NCI-H774 (cell line): ENCODE measurements at places on chromosomes 3 and 15.

DNA sequence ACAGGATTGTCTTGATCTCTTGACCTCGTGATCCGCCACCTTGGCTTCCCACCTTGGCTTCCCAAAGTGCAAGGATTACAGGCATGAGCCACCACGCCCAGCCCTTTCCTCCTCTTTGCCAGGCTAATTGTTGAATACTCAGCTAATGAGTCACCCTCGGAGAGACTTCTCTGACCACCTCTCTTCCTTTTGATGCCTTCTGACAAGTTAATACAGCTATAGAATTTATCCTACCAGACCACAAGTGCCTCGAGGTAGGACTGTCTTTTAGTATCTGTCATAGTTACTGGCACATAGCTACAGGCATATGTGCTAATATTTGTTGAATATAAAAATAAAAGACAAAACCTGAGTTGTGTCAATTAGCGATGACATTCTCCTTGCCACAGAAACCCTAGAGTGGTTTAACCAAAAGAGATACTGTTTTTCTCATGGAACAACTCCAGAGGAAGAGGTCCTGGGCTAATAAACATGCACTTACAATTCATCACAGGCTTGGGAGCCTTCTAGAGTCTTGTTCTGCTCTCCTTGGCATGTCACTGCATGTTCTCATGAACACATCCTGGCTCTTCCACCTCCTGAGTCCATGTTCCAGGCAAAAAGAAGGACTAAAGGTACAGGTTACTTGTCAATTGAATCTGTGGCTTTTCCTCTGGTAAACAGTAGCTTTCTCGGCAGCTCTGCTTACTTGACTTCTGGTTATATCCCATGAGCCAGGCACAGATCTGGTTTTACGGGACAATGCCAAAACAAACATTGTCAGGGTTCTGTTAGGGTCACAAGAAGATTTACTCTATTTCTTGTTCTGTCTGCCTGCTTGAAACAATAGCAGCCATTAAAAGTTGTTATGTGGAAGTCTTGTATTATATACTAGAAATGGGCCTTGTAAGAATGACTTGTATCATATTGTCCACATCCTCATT is 332.3 kb downstream of the THSD4 start:
- no peak for DNase-seq

- DNase-seq: no peak
These were observed 21.0 kb downstream of the SEMA5B start for GRCh38 chr3:123006609-123007008.

- DNase-seq: no peak
These were observed 13.3 kb upstream of the GREM1 start for GRCh38 chr15:32704395-32704981.

GRCh38 chr15:80456517-80457492 is 52.6 kb downstream of the ARNT2 start:
- no peak for DNase-seq

DNA sequence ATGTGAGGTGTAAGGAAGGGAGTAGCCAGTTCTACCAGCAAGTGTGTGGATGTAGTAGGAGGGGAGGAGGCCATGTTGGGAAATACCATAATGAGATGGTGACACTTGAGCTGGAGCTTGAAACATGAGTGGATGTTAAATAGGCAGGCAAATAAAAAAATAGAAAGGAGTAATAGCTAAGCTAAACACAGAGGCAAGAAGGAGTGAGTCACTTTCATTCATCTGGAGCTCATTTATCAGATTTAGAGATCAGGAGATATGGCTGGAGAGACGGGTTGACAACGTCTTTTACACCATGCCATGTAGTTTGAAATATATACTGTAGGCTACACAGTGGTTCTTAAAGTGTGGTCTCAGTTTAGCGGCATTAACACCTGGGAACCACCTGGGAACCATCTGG is 390.5 kb downstream of the DIPK2A start:
- no peak for DNase-seq

DNA sequence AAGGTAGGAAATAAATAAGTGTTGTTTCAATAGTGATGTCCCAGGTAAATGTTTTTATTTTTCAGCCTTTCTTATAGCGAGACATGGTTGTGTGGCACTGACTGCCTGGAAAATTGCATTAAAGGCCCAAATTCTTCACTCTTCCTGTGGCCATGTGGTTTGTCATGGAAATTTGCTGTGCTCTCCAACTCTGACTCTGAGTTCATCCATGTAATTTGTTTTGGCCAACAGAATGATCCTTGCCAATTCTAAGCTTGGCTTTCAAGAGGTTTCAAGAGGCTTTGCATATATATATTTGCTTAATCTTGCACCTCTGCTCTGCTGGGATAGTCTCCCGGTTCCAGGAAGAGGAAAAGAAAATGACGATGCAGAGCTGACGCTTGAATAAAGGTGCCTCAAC is 107.5 kb upstream of the ARHGEF26 start:
- DNase-seq: no peak

DNA sequence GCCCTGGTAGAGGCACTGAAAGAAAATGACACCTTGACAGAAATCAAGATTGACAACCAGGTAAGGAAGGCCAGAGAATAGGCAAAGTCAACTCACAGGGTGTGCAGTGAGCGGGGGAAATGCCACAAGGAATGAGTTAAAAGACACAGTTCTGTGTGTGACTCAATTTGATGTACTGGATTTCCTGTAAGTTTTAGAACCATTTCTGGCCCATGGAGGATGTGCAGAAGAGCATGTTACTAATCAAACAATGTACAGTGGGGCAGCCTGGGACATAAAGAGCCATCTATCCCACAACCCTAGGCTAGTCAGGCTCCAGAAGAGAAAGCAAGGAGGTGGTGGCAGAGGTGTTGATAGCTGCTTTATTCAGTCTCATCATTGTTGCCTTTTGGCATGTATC is 31.2 kb upstream of the TMOD3 start:
- DNase-seq: no peak

GRCh38 chr3:98839846-98840245 is 61.6 kb downstream of the DCBLD2 start:
- no peak for DNase-seq
